ENCODE measurements at places on chromosomes 1 and 21.

- DNase-seq = no peak
Measured at GRCh38 chr21:22885614-22886013, 1887.4 kb downstream of the NCAM2 start.

- DNase-seq = no peak
Measured at GRCh38 chr1:184740344-184740743, 14.3 kb downstream of the EDEM3 start.

- no peak for DNase-seq
Measured at GRCh38 chr1:150406483-150406882, 42.5 kb downstream of the RPRD2 start.

- no peak for DNase-seq
Measured at GRCh38 chr1:4284976-4285375, 369.4 kb upstream of the AJAP1 start.

DNA sequence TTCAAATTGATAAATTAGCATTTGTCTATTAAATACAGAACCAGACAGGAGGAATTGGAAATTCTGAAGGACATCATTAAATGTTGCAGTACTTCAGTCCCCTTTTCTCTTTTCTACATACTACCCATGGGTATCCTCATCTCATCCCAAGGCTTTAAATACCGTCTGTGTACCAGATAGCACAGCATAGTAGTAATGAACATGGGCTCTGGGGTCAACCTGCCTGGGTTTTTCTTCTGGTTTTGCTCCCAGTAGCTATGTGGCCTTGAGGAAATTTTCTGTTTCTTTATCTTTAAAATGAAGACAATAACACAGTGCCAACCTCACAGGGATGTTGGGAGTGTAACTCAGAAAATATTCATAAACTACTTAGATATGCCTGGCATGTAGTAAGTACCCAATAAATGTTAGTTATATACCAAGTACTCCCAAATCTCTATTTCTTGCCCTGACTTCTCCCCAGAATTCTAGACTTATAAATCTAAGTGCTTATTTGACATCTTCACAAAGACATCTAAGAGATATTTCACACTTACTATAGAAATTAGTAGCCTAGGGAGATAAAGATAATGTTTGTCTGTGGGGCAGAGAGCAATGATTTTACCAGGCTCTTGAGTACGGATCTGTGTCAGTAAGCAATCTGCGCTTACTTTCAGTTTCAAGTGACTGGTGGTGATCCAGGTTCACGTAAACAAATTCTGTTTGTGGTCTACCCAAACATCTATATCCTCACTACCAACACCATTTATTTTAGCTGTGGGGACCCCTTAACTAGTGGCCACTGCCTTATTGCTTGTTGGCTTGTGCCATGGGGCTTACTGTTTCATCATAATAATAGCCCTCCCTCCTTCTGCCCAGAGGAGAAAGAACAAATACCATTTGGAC is 37.3 kb downstream of the VANGL2 start:
- no peak for DNase-seq

GRCh38 chr1:77830946-77831345 is 51.5 kb downstream of the MIGA1 start:
- DNase-seq = no peak
